ENCODE measurements at places on chromosomes 1 and 21.

DNA sequence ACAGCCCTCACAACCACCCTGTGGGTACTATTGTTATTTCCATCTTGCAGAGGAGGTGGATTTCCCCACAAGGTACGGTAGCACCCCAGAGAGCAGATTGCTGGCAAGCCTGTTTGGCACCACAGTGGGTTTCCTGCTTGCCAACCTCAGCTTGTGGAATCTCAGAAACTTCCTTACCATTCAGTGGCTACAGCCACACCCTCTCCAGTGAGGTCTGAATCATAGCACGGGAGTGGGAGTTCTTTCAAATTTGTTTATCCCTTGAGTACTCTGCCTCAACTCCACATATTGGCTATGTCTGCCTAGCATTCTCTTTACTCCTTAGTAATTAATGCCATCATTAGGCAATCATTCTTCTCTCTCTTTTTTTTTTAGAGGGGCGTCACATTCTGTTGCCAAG is 162.1 kb downstream of the PTPRU start:
- peak; percentile 47 for DNase-seq

DNA sequence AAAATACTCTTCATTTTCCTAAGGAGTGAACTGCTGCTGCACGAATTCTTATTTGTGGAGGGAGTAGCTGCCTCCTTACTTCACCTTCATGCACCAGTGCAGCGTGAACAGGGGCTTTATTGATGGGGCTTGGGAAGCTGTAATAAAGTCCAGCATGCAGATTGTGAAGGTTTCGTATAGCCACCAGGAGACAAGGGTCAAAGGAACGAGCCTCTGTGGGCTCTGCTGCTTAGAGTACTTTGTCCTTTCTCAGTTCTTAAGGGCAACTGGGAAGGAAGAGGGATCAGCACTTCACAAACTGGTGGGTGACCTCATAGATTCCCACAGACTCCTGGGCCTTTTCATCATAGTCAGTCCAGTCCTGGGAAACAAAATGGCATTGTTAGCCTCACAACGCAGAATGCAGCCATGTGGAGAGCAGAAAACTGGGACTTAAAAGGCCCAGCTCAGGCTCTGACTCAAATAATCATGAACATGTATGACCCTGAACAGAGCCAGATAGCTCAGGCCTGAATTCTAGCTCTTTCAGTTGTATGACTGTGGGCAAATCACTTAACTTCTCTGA is 6.0 kb downstream of the CZIB start:
- no peak for DNase-seq

DNA sequence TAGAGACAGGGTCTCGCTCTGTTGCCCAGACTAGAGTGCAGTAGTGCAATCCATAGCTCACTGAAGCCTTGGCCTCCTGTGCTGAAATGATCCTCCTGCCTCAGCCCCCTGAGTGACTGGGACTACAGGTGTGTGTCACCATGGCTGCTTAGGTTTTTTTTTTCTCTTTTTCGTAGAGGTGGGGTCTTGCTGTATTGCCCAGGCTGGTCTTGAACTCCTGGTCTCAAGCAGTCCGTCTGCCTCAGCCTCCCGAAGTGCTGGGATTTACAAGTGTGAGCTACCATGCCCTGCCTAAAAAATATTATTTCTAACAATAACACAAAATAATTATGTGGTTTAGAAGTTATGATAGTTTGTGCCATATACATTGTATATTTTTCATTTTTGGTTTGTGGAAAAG is 9.9 kb downstream of the CAMTA1 start:
- no peak for DNase-seq

GRCh38 chr1:9455487-9456234 is 83.6 kb upstream of the SLC25A33 start:
- peak; percentile 40 for DNase-seq

DNA sequence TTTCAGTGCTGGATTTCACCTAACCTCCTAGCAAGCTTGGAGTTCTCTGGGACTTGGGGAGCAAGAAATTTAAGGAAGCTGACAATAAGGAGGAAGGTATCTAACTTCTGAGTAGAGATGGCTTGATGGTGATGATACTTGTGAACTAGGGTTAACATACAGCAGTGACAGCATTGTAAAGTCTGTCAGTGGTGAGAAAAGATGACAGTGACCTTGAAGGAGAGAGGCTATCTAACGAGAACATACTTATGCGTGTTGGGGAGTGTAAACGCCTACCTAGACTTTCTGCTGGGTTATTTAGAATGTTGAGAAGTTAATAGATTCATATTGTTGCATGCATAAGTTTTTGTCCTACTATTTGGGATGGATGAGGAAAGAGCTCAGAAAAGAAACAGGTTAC is 16.3 kb downstream of the POU2F1 start:
- no peak for DNase-seq

DNA sequence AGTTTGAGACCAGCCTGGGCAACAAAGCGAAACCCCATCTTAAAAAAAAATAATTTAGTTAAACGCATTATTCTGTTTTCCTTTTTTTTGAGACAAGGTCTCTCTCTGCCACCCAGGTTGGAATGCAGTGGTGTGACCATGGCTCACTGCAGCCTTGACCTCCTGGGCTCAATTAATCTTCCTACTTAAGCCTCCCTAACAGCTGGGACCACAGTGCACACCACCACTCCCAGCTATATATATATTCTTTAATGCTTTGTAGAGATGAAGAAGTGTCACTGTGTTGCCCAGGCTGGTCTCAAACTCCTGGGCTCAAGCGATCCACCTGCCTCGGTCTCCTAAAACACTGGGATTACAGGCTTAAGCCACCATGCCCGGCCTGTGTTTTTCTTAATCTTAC is 7.7 kb upstream of the KLF17 start:
- DNase-seq: no peak

DNA sequence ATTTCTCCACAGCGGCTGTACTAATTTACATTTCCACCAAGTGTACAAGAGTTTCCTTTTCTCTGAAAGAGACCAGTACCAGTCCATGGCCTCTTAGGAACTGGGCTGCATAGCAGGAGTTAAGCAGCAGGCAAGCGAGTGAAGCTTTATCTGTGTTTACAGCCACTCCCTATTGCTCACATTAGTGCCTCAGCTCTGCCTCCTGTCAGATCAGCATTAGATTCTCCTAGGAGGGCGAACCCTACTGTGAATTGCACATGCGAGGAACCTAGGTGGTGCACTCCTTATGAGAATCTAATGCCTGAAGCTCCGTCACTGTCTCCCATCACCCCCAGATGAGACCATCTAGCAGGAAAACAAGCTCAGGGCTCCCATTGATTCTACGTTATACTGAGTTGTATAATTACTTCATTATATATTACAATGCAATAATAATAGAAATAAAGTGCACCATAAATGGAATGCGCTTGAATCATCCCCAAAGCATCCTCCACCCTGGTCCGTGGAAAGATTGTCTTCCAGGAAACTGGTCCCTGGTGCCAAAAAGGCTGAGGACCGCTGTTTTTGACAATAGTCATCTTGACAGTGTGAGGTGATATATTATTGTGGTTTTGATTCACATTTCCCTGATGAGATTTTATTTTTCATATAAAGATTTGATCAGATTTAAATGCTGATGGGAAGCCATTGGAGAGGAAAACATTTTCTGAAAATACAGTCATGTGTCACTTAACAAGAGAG is 45.5 kb upstream of the MRPS6 start:
- peak; percentile 36 for DNase-seq

GRCh38 chr21:26834181-26834905 is 10.9 kb downstream of the ADAMTS1 start:
- DNase-seq: peak; percentile 49

DNA sequence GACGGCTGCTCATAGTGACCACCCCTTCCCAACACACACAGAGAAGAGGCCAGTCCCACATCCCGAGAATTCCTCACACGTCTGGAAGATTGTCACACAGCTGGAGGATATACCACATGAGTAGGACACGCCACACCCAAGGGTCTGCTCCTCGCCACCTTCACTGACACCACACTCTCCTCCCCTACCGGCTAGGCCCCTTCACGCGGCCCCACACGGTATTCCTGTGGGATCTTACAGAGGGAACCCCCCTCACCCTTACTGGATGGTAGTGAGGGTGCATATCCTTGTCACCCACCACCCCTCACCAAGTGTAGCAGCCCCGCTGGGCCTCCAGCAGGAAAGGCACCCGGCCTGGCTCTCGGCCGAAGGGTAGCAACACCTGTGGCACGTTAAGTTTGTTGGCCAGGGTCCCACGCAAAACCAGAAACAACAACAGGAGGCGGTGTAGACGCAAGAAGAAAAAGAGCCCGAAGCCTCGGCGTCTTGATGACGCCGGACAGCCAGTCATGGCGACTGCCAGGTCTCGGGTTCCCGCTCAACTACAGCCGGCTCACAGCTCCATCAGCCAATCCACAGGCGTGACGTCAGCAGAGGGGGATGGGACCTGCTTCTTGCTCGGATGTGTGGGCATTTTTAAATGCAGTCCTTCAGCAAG is at the start of gene NUP210L:
TSS of gene NUP210L (minus strand) at position 540 of the 658 bp plus-strand sequence.
- no peak for DNase-seq

DNA sequence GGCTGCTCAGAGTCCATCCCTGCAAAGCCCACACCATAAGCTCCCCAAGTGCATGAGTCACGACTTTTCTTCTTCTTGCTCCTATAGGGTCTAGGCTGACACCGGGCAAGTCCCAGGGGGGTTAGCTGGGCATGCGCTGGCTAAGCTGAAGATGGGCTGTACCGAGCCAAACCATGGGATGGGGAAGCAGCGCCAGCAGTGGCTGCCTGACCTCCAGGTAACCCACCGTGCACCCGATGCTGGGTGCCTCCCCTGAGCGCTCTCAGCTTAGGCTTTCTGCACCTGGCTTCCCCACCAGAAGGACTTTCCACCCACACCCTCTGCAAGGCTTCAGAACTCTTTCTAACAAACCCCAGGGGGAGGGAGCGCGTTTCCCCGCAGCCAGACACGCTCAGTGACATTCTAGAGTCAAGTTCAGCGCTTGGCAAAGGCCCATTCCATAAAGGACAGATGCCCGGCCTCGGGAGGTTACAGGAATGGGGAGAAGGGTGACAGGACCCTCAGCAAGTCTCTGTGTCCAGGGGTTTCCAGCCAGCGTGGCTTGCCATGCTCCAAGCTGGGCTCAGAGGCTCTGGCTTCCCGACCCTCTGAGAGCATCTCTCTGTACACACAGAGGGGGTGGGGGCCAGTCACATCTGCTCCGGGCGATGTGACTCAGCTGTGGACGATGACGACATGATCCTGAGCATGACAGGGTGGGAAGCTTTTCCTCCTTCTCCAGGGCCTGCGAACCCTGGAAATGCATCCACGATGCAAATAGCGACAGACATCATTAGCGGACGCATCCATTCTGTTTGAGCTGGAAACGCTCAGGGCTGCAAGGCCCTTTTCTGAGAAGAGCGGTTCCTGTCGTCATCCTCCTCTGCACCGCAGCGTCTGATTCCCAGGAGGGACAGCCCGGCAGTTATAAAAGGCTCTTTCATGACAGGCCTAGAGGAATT is 107.8 kb downstream of the SIK1 start:
- DNase-seq: peak; percentile 54

DNA sequence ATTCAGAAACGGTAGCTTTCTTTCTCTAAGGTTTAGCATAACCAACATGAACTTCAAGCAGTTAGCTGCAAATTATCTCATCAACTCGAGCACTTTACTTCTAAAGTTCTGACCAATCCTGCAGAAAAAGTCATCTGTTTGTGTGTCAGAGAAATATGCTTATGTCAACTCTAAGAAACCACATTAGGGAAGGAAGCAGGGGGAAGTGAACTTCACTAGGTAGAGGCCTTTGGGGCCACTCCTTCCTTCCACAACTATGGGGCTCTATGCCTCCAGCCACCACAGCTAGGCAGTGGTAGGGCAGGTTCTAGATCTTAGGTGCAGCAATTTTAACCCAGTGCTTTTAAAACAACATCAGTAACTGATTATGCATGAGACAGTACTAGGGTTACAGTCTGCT is 375.9 kb downstream of the DSCAM start:
- no peak for DNase-seq

GRCh38 chr1:205938682-205939081 is 4.6 kb downstream of the SLC26A9 start:
- DNase-seq: no peak

GRCh38 chr1:228283043-228283371 is 75.2 kb downstream of the OBSCN start:
- no peak for DNase-seq

- DNase-seq: no peak
Measured at GRCh38 chr21:31445137-31445536, 101.1 kb upstream of the TIAM1 start.

- no peak for DNase-seq
Measured at GRCh38 chr1:184992271-184992670, 18.0 kb upstream of the NIBAN1 start.

GRCh38 chr1:42181687-42182086 is 17.1 kb upstream of the GUCA2A start:
- DNase-seq: no peak

DNA sequence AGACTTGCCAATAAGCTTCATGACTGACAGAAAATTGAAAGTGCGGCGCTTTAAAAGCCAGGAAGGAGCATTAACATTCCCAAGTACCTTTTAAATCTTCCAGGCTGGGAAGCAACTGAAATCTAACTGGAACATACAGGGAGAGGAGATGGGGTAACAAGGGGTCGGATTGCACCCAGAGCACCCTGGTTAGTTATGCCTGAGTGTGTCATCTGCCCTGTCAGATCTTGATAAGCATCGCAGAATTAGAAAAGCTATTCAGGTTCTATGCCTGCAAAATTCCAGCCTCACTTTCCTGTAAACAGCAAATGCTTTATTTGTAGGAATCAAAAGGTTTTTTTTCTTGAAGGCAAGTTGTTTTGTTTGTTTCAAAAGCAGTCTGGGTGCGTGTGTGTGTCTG is 58.5 kb downstream of the SERBP1 start:
- no peak for DNase-seq

- DNase-seq: no peak
Measured at GRCh38 chr1:107195476-107195875, 54.6 kb downstream of the NTNG1 start.

- DNase-seq: peak; percentile 26
Measured at GRCh38 chr1:150366416-150367296, 2.7 kb downstream of the RPRD2 start.

GRCh38 chr1:21736011-21736410 is 46.9 kb downstream of the USP48 start:
- DNase-seq: no peak

GRCh38 chr1:223683586-223684487 is 18.3 kb upstream of the CAPN8 start:
- DNase-seq: peak; percentile 33

GRCh38 chr1:75170981-75171380 is 36.8 kb downstream of the LHX8 start:
- no peak for DNase-seq

- peak; percentile 96 for DNase-seq
Measured at GRCh38 chr1:165896277-165896676, 68.9 kb downstream of the UCK2 start.
